ENCODE measurements at places on chromosomes 6 and 20.

- DNase-seq: no peak
These were observed 25.8 kb downstream of the MAP7 start for GRCh38 chr6:136524339-136524935.

DNA sequence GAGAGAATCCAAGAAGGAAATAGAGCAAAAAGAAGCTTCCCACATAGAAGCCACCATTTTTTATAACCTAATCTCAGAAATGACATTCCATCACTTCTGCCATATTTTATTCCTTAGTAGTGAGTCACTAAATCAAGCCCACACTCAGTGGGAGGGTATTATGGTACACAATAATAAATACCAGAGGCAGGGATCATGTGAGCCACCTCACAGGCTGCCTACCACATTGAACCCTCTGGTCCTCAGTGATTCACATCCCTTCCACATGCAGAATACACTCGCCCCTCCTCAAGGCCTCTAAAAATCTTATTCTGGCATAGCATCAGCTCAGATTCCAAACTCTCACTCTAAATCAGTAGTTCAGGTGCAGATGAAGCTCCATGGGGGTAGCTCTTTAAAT lies 49.4 kb downstream of the TMC2 start:
- DNase-seq: no peak

- DNase-seq: no peak
These were observed 323.3 kb upstream of the NT5E start for GRCh38 chr6:85126485-85127167.

DNA sequence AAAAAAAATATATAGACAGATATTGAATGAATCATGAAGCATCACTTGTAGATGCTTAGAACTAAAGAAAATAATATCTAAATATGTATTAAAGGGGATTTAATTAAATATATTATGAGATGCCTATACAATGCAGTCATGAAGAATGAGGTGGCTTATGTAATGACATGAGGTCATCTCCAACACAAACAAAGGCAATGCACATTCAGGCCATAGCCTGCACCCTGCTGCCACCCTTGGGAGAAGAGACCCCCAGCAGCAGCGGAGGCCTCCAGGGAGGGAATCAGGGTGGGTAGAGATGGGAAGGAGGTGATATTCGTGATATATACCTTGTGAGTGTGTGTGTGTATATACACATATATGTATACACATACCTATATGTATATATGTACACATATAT lies 26.4 kb upstream of the SSTR4 start:
- no peak for DNase-seq

DNA sequence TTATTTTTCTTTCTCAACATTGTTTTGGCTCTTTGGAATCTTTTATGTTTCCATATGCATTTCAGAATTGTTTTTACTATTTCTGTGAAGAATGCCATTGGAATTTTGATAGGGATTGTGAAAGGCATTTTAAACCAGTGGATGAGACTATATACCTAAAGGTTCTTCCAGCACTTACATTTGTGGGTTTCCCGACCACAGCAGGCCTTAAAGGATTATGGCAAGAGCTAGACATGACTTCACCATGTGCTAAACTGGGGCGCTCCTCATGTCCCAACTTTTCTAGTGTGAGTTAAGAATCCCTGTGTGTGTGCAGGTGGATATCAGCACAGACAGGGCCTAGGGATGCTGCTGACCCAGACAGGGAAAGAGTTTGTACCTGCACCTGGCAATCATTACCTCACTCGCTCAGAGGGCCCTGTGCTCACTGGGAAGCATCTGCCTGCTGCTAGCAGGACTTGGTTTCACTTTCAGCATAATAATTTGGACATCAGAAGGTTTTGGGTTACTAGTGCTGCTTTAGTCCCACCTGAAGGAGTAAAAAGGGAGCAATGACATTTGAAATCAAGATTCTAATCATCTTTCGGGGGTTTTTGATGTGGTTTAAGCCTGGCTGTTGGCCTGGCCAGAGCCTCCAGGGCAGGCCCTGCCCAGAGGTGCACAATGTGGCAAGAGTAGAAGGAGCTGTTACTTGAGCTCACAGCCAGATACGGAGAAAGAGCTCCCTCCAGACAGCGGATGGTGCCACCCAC lies 137.1 kb downstream of the CDC5L start:
- no peak for DNase-seq

DNA sequence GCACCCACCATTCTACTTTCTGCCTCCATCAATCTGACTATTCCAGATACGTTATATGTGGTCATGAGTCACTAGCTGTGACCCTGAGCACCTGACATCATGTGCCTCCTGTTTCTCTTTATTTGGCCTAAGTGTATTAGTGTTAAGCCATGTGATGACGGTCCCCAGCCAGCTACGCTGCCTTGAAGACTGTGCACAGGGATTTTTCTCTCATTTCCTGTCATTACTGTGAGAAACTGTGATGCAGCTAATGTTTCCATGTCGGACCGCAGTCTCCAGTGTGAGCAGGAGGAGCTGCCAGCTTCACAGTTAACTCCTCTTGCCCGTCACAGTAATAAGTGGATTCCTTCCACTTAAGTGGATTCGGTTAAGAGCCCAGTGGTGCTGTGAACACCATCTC lies 9.9 kb upstream of the SPATS1 start:
- DNase-seq: no peak

DNA sequence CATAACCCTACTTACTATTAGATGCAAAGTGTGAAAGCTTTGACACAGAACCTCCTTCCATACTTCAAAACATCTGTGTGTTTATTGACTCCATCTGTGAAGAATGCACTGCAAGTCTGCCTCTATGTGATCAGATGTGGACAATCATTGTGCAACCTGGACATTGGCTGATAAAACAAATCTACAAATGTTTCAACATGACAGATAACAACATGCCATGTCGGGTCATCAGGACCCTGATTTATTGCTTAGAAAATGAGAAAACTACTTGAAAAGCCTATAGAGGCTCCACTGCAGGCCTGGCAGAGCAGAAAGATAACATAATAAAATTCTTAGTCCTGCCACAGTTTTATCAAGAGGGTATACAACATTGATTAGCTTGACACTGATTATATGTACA lies 1286.4 kb downstream of the GRIK2 start:
- DNase-seq: no peak

- DNase-seq: no peak
These were observed 77.9 kb upstream of the CITED2 start for GRCh38 chr6:139452148-139452876.

GRCh38 chr20:16293590-16293989 lies 279.7 kb downstream of the KIF16B start:
- DNase-seq: no peak

- no peak for DNase-seq
These were observed 264.5 kb downstream of the EYA4 start for GRCh38 chr6:133505681-133506080.

GRCh38 chr20:60080401-60080800 lies 122.2 kb downstream of the CDH26 start:
- DNase-seq: no peak

DNA sequence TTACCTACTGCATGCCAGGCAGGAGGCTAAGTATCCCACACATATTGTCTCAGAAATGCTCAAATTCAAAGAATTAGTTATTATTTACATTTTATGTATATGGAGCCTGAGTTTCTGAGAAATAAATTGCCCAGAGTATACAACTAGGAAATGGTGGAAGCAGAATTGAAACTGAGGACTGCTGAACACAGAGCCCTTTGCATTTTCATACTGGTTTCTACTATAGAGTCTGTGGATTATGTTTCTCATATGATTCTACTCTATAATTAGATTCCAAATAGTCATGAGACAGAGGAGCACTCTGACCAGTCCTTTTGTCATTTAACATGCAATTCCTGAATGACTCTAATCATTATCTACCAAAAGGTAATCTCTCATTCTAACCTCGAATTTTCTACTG lies 254.3 kb downstream of the LMBRD1 start:
- DNase-seq: no peak

DNA sequence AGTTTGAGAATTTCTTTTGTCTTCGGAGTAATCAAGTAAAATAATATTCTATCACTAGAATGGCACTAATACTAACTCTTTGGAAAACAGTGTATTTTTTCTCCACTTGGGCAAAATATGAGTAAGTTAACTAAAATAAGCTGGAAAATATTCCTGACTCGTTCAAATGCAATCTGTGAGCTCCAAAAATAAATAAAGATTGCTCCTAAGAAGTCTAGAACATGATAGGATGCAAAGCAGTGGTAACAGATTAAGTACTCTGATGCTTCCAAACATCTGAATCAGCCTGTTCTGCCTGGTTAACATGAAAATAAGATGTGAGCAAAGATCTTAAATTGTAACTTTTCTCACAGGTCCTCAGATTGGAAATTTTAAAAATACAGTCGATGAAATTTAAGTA lies 285.1 kb upstream of the ID4 start:
- no peak for DNase-seq

GRCh38 chr6:49198015-49198414 lies 265.0 kb downstream of the MMUT start:
- DNase-seq: no peak

- DNase-seq: no peak
These were observed 5.1 kb upstream of the ZNF391 start for GRCh38 chr6:27383481-27383880.

GRCh38 chr6:153096031-153096430 lies 35.1 kb downstream of the RGS17 start:
- no peak for DNase-seq

DNA sequence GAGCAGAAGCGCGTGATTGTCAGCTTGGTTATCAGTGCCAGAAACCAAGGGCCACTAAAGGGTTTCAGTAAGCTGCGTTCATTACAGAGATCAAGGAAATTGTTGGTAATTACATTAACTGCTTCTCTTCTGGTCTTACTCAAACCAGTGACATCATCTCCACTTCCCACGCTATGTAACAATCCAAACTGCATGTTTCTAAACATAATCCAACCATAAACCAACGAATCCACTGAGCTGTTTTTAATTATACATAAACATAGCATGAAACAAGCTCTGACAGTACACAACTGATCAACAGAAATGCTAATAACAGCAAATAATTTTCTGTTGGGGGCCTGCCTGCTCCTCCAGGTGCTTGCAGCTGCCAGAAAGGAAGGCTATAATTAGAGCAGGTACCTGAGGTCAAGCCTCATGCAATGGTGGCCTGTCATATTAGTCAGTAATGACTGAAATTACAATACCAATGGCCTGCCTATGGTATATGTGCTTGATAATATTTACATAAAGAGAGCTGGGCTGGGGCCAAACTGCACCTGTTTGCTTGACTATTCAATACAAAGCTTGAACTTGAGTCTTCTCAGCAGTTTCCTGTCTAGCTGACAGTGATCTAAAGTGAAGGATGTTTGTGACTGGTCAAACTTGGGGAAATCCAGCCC lies 40.1 kb downstream of the ILRUN start:
- no peak for DNase-seq

DNA sequence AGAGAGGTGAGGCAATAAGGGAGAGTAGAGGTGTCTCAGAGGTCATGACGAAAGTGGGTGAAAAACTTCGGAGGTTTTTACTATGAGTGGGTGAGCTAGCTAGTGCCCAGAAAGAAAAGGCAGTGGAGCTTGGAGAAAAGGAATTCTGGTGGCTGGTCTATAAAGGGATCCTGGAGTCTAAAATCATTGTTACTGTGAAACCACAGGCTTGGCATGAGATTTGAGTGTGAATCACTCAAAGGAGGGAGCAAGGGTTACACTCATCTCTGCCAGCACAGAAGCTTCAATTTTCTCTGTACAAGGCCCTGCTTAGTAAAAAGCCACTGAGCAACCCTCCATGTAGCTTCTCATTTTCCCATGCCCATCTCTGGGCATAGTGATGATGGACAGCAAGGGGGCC lies 47.5 kb downstream of the CD83 start:
- no peak for DNase-seq

DNA sequence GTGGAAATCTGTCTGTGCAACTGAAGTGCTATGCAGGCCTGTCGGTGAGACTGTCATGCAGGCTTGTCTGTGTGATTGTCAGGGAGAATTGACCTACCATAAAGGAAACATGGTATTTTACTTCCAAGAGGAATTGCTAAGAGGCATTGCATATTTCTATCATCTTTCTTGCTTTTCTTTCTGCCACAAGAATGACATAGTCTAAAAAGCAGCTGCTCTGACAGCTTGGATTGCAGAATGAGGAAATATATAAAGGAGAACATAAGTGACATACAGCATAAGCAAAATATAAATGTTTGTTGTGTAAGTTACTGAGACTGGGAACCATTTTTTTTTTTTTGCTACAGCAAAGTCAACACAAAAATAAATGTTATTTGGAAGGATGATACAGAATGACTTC lies 105.1 kb downstream of the MANEA start:
- DNase-seq: no peak

DNA sequence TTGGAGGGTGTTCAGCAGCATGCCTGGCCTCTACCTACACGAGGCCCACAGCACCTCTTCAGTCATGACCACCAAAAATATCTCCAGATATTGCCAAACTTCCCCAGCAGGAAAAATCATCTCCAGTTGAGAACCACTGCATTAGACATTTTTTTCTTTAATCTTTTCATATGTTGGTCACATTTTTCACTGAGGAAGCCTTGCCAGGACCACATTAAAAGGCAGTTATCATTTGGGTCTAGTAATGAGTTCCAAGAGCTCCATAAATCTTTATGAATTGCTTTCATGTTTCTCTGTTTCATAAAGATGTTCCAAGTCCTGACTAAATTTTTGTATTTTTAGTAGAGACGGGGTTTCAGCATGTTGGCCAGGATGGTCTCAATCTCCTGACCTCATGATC lies 28.8 kb downstream of the MTRES1 start:
- DNase-seq: no peak

DNA sequence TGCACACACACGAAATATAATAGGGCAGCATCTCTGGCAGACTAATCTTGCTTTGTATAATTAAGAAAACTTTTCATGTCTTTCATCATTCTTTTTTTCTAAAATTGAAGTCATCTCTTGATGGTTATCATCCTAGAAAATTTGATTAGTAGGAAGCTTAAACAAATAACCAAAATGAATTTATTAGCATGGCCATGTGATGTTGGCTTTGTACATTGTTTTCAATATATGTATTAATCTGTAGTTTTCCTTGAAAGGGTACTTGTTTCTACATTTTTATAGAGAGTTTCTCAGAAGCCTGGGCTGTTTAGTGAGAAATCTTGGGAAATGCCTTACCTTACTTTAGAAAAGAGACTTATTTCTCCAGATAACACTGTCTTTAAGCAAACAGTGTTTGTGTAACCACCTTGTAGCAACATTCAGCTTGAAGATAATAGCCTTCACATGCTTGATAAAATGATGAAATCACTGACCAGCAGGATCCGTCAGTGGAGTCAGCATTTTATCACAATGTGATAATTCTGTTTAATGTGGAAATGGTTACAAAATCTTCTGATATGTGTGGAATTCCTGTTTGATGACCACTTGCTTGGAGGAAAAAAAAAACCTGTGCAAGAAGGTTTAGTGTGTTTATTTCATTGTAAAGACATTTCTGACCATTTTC lies 147.8 kb downstream of the MACROD2 start:
- DNase-seq: no peak

DNA sequence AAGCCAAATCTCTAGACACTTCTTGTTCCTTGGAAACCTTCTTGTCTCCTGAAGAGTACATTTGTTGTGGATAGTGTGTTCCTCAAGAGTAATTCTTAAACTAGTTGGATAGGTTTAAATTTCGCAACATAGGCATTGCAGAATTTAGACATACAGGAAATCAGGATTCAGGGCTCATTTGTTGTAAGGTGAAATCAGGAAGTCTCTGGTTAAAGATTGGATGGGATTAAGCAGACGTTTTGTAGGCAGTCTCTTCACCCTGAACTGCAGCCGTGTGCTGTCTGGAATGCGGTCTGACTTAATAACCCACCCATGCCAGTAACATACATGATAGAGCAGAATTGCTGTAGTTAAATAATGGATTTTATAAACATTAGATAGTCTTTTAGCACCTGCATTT lies 21.7 kb downstream of the HIVEP1 start:
- DNase-seq: no peak

- no peak for DNase-seq
These were observed 186.5 kb downstream of the PDE7B start for GRCh38 chr6:136037876-136038460.

Data from naive B cell (primary cell).